ENCODE measurements at places on chromosomes 11 and 22. TPM values are rescaled to one million over a fixed set of nuclear protein-coding genes. Genes with fewer than 3 reads are reported as not detected.
A peak's percentile ranks its signal among the peaks of the same experiment; 100 is the strongest.

DNA sequence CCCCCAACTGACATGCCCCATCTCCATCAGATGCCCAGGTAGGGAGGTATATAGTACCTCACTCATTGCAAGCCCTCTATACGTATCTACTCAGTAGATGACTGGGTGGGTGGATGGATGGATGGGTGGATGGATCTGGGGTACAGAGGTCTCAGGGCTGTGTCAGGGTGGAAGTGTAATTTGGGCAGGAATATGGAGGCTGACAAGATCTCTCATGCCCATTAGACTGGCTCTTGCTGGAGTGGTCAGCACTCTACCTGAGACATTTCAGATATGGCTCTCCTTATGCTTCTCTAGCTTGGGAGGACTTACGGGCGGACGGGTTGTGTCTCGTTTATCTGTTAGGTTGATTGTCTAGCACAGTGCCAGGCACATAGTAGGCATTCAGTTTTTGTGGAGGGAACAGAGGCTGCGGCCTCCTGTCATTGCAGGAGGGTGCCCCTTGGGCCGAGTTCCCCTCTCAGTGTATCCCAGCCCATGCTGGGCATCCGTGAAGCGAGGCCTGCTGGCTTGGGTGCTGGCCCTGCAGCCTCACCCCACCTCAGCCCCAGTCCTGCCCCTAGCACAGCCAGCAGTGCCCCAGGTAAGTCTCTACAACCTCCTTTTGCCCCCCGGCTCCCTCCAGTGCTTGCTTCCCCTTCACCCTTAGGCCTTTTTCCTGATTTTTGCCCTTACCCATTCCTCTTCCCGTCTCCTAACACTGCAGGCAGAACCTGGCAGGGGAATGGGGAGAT lies 13.7 kb downstream of the ROBO3 start:
- no peak overlapping the region for H3K4me3 ChIP-seq
- no peak for DNase-seq
- H3K36me3 ChIP-seq, result no peaks in the 10 kb centered on the region

GRCh38 chr11:85698195-85698594 lies 12.2 kb upstream of the CCDC89 start:
- H3K36me3 ChIP-seq, result no peaks in the 10 kb centered on the region
- H3K4me3 ChIP-seq, result no peak overlapping the region
- no peak for DNase-seq
- H3K27ac ChIP-seq, result no peak overlapping the region
- H3K4me1 ChIP-seq, result no peaks in the 10 kb centered on the region
- no peaks in the 10 kb centered on the region for H3K27me3 ChIP-seq

DNA sequence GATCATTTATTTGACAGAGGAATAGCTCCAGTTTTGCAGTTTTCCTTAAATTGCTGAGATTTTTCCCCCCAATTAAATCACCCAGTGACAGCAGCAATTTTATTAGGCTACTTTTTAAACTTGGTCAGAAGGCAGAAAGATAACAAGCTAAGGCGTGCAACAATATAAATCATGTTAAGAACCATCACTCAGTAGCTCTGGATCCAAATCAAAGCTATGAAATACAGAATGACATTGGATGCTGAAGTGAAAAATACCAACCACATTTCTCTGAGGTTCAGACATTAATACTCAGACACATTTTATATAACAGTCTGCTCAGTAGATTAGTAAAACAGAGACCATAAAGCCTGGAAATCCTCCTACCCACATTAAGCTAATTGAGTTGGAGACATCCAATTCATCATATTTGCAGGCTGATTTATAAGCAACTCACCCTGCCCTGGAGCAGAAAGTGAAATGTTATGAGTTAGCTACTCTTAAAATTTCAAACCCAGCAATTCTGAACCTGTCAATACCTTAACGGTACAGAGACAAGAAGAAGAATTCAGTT lies 1108.4 kb downstream of the DLG2 start:
- no peaks in the 10 kb centered on the region for H3K27me3 ChIP-seq
- H3K27ac ChIP-seq, result no peak overlapping the region
- DNase-seq, result no peak
- H3K4me3 ChIP-seq, result no peak overlapping the region
- H3K4me1 ChIP-seq, result no peaks in the 10 kb centered on the region
- no peaks in the 10 kb centered on the region for H3K36me3 ChIP-seq

GRCh38 chr11:62427630-62428233 lies 8.9 kb downstream of the SCGB1A1 start:
- H3K27me3 ChIP-seq, result no peaks in the 10 kb centered on the region
- H3K4me3 ChIP-seq, result no peak overlapping the region
- H3K4me1 ChIP-seq, result peaks cover 6% of the 10 kb centered on the region
- no peaks in the 10 kb centered on the region for H3K36me3 ChIP-seq
- DNase-seq, result no peak

GRCh38 chr11:44426119-44426518 lies 116.2 kb upstream of the ALX4 start:
- no peaks in the 10 kb centered on the region for H3K36me3 ChIP-seq
- DNase-seq, result no peak
- no peaks in the 10 kb centered on the region for H3K4me1 ChIP-seq
- H3K27ac ChIP-seq, result no peak overlapping the region
- H3K4me3 ChIP-seq, result no peak overlapping the region

- H3K4me1 ChIP-seq, result no peaks in the 10 kb centered on the region
- no peak for DNase-seq
- no peak overlapping the region for H3K27ac ChIP-seq
- H3K4me3 ChIP-seq, result no peak overlapping the region
These were observed 106.7 kb downstream of the MORC2 start for GRCh38 chr22:30861688-30862552.

DNA sequence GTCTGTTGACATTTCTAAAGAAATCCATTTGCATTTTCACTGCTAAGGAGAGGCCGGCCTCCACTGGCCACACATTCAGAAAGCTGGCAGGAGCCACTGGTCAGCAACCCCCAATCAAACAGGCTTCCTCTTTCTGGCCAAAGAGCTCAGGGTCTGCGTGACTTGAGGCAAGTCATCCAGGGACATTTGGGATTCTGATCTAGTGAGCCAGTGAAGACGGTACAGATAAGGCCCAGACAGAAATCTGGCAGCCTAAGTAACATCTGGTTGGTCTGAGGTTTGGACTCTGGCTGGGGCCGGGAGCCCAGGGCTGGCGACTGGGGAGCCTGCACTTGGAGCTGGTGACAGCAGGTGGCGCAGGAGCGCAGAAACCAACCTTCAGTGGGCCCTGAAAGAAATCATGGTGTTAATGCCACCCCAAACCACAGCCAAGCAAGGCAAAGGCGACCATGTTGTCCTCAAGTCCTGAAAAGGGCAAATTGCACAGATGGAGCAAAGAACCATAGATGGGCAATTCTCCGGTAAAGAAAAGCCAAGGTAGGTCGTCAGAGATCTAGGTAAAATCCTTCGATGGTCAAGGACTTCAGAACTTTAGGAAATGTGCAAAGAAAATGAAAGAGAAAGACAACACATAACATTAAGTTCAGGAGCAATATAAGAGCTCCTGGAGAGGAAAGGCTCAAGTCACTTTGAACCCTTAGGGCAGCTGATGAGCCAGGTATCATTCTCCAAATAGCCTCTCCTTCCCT lies 99.4 kb upstream of the BLID start:
- no peaks in the 10 kb centered on the region for H3K27me3 ChIP-seq
- H3K4me3 ChIP-seq, result no peak overlapping the region
- peak overlapping the region; percentile 26 for H3K27ac ChIP-seq
- peaks cover 13% of the 10 kb centered on the region for H3K4me1 ChIP-seq
- H3K36me3 ChIP-seq, result no peaks in the 10 kb centered on the region
- DNase-seq, result peak; percentile 69

DNA sequence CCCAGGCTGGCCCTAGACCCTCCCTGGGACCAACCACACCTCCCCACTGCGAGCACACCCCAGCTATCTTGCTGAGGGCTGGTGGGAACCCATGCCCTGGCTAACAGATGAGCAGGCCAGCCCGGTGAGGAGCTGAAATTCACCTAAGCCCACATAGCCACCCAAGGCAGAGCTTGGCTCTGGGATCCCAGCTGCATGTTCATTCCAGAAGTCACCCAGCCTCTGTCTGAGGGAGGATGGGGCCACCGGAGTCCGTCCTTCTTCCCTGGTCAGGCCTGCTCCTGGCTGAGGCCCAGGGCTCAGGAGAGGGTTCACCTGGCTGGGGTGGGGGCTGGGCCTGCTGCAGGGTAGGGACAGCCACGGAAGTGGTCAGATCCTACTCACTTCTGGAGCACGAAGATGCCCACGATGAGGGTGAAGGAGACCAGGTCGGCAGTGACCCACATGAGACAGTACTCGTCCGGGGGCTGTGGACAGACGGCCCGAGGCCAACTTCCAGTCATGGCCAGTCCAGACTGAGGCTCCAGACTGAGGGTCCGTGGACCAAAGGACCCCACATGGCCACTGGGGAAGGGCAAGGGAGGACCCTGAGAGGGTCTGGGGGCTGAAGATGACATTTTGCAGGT lies 6.6 kb upstream of the KLHL35 start:
- DNase-seq, result no peak
- H3K27me3 ChIP-seq, result no peaks in the 10 kb centered on the region
- no peaks in the 10 kb centered on the region for H3K36me3 ChIP-seq
- H3K4me1 ChIP-seq, result no peaks in the 10 kb centered on the region
- no peak overlapping the region for H3K4me3 ChIP-seq

DNA sequence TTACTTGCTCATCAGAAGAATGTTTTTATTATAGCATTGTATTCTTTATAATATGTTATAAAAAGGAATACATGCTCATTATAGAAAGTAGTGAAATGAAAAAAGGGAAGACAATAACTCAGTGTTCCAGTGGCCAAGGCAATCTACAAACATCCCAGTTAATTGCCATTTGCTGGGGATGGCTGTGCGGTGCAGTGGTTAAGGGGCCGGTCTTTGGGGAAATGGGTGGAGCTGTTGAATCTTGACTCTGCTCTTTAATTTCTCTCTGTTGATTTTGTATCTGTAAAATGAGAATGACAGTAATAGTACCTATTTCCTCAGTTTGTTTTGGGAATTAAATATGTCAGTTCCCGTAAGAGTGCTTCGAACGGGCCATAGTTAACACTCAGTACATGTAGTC lies 212.7 kb upstream of the TBCEL start:
- no peaks in the 10 kb centered on the region for H3K36me3 ChIP-seq
- no peaks in the 10 kb centered on the region for H3K27me3 ChIP-seq
- no peaks in the 10 kb centered on the region for H3K4me1 ChIP-seq
- H3K27ac ChIP-seq, result no peak overlapping the region
- DNase-seq, result no peak

DNA sequence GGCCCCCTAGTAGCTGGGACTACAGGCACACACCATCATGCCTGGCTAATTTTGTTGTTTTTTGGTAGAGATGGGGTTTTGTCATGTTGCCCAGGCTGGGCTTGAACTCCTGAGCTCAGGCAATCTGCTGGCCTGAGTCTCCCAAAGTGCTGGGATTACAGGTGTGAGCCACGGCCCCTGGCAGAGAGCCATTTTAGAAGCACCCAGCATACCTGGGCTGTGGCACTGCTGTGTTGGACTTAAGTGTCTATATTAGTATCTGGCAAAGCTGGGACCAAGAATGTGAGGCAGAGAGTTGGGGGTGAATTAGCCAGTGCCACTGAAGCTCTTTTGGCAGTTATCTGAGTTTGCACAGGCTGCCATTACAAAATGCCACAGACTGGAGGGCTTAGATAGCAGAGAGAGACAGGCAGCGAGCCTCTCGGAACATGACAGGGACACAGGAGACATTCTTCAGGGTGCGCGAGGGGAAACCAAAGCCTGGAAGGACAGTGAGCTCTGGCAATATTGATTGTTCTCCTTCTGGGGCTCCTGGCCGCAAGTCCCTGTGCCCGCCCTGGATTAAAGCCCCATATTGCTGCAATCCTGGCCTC lies 87.7 kb upstream of the ALX4 start:
- peak; percentile 55 for DNase-seq
- H3K27me3 ChIP-seq, result no peaks in the 10 kb centered on the region
- no peak overlapping the region for H3K4me3 ChIP-seq
- H3K36me3 ChIP-seq, result no peaks in the 10 kb centered on the region

- no peaks in the 10 kb centered on the region for H3K27me3 ChIP-seq
- no peak within 1 kb of the TSS for H3K4me3 ChIP-seq
- H3K4me1 ChIP-seq, result no peaks in the 10 kb centered on the region
- H3K27ac ChIP-seq, result no peak within 1 kb of the TSS
These were observed at the start of gene PIWIL4 for GRCh38 chr11:94567181-94567670. Gene PIWIL4 (plus strand): TSS chr11:94567368. CDS start chr11:94567519, 151 bp downstream.

DNA sequence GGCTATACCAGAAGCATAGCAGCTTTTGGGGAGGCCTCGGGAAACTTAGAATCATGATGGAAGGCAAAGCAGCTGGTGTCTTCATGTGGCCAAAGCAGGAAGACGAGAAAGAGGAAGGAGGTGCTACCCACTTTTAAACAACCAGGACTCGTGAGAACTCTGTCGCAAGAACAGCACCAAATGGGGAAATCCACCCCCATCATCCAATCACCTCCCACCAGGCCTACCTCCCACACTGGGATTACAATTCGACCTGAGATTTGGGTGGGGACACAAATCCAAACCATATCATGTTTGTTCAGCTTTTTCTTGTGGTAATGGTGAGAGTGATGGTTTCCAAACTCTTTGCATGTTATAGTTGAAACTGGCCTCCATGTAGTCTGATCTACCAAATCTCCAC lies 32.5 kb upstream of the OR10D3 start:
- no peaks in the 10 kb centered on the region for H3K4me1 ChIP-seq
- DNase-seq, result no peak
- H3K27ac ChIP-seq, result no peak overlapping the region
- H3K27me3 ChIP-seq, result no peaks in the 10 kb centered on the region

DNA sequence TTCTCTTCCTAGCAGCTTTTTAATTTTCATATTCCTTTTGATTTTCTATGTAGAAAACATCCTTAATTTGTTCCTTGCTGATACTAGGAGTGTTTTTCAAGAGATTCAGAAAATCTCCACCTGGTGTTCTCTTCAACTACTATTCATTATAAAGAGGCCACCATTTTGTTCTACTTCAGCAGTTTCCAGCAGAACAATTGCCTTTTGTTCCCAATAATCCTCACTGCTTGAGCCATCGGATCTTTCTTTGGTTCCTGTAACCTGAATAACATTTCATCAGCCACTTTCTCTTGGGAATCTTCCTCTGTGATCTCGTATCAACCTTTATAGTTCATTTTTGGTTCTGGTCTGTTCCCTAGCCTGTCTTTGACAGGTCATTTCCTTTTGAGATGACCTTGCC lies 1.8 kb upstream of the OR10A5 start:
- no peaks in the 10 kb centered on the region for H3K27me3 ChIP-seq
- H3K27ac ChIP-seq, result no peak overlapping the region
- H3K4me3 ChIP-seq, result no peak overlapping the region
- DNase-seq, result no peak

DNA sequence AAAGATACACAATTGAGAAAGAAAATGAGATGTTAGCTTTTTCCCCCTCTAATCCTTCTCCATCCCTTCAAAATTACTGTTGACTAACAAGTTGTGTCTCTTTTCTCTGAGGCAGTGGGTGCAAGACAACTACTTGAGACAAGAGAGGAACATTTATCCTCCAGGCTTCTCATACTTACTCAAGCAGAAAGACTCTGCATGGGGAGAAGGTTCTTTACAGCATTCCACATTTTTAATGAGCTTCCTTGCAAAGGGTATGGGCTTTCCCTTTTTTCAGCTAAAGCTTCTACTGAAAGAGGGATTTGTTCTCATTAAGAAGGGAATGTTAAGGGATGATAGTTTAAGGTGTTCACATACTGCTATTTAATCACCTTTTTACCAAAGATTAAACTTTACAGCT lies 47.8 kb downstream of the PAX6 start:
- DNase-seq, result no peak
- no peaks in the 10 kb centered on the region for H3K27me3 ChIP-seq
- no peak overlapping the region for H3K27ac ChIP-seq
- no peaks in the 10 kb centered on the region for H3K4me1 ChIP-seq
- no peak overlapping the region for H3K4me3 ChIP-seq

Gene MUC6
- not detected for total RNA-seq

Gene CEP57
- 54.1 TPM for total RNA-seq

Gene UFD1
- total RNA-seq, result 44.5 TPM

Gene HTR3B
- not detected for total RNA-seq

Gene DMC1
- total RNA-seq, result not detected
